Stimulated activated CD8-positive, alpha-beta memory T cell treated with anti-CD3 and anti-CD28 coated beads, Interleukin-4, amount 100 ng/mL, for 1 hour (primary cell): ENCODE measurements at places on chromosomes 2 and 18.
A peak's percentile ranks its signal among the peaks of the same experiment; 100 is the strongest.

GRCh38 chr2:62570861-62571698, 65.1 kb upstream of the TMEM17 start:
- no peak for DNase-seq

DNA sequence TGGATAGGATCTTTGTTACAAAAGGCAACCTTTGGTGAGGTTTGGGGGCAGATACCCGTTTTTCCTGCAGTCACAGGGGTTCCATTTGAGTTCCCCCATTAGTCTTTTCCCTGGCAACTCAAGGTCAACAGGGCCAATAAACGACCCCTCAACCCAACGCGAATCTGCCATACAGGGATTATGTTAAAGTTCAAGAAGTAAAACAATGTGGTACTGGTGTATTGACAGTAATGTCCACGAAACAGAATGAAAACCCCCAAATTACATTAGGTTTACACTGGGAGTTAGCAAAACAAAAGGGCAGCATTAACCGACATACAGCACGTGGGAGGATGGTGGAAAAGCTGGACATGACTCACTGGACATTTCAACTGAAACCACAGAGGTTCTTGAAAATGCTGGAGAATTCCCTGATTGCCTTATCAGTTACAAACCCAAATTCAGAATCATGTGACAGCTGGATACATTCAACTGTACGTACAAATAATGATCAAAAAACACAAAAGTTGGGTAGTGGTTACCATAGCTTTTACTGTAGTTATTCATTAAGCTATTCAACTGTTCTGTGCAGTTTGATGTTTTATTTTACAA, 4.9 kb upstream of the IMP4 start:
- DNase-seq: no peak

DNA sequence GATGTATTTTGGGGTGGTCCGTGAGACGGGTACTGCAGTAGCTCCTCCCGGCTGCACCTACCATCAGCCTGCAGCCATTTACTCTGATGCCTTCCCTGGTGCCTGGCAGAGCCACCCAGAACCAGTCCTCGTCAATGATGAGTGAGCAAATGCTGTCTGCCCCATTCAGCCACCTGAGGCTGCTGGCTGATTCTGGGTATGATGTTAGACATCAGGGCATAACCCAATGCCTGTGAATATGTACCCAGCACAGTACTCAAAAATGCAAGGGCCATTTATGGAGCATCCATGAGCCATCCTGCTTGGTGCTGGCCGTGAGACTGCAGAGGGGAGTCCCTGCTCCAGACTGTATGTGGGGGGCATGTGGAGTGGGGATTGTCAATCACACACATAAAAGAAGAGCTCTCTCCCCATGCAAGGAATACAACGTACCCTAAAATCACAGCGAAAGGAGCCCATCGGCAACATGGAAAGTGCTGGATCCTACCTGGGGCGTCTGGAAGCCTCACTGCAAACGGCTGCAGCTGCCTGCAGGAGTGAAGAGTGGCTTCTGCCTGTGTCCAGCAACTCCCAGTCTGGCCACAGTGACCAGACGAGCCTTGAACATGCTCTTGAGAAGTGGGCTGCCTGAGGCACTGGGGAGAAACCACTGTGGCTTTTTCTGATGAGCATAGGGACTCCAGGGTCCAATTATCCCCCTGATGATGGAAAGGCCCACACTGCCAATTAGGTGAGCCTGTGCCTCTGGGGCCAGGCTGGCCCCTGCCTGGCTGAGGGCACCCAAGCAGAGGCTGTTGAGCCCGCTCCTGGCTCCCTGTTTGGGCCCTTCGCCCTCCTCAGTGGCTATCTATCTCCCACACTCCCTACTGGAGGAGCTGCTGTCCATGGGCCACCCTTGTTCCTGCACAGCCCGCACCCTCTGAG, 2.4 kb upstream of the OR6B2 start:
- no peak for DNase-seq

GRCh38 chr18:11502368-11502767, 107.0 kb upstream of the SLC35G4 start:
- DNase-seq: no peak

GRCh38 chr18:35528749-35529274, 31.1 kb upstream of the INO80C start:
- no peak for DNase-seq

GRCh38 chr2:179936141-179936540, 71.0 kb downstream of the CWC22 start:
- DNase-seq: no peak

- DNase-seq: no peak
These were observed 286.8 kb downstream of the RAD51AP2 start for GRCh38 chr2:17231394-17231965.

GRCh38 chr2:20185176-20186022, 39.5 kb downstream of the SDC1 start:
- no peak for DNase-seq

DNA sequence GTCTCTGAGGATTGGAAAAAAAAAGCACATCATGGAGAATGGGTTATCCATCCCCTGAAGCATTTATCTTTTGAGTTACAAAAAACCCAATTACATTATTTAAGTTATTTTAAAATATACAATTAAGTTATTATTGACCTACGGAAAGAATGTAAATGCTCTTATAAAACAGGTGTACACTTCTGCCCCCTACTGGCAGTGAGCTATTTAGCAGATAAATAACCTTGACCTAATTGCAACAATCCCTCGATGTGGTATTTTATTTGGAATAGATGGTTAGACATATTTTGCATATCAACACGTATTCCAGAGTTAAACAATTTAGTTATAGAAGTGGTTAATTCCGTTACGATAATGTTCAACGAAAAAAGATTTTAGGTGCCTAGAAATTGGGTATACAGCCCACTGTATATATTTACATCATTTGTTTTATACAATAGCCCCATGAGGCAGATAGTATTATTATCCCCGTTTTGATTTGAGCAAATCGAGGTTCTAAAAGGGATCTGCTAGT, 9.1 kb upstream of the DAW1 start:
- no peak for DNase-seq

DNA sequence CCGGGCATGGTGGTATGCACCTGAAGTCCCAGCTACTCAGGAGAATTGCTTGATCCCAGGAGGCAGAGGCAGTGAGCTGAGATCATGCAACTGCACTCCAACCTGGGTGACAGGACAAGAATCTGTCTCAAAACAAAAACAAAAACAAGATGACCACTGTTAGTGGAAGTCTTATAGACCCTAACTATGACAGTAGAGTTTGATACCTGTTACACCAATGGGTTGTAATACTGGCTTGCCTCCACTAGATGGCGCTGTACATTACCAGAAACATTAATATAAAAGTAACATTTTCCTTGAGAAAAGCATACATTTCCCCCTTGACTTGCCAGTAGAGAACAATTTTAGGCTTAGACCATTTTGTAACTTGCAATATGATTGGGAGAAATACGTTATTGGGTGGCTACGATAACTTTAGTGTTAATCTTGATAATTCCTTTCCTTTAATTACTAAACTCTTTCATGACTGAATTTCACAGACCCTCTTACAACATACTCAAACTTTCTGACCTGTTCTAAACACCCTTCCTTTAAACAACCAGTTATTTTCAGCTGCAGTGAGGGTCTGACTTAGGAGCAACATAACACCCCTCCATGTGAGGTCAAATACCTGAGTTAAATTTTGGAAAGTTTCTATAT, 19.5 kb downstream of the SLC25A52 start:
- peak; percentile 21 for DNase-seq

GRCh38 chr2:127104881-127105655, 1.9 kb downstream of the BIN1 start:
- no peak for DNase-seq

DNA sequence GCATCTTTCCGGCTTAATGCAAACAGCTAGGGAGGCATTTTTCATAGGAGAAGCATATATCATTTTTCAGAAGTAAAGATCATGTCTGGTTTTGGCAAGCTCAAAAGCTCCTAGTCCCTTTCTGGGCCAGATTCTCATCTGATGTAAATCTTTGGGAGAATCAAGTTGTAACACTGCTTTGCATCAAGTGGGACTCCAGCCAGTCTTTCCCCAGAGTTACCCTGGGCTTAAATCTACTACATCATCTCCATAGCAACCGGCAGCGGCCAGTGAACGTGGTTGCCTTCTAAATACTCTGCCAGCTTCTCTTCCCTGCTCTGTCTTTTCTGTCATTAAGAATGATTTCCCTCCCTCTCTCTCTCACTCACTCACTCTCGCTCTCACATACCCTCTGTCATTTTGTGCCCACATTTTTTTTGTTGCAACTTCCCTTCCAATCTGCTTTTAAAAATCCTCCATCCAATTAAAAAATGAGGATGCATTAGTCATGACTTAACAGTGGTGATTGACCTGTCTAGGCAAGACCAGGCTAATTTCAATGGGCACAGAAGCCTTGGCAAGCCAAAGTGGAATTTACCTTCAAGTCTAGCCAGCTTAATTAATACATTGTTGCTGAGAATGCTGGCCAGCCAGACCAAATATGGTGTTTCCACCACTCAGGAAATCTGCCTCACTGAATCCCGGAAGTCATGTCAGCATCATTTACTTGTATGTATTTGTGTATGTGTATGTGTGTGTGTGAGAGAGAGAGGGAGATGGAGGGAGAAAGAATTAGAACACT, 93.0 kb downstream of the NRP2 start:
- DNase-seq: no peak

GRCh38 chr18:62329691-62330454, 4.8 kb downstream of the TNFRSF11A start:
- DNase-seq: no peak
